ENCODE measurements at places on chromosomes 6 and 20.
A peak's percentile ranks its signal among the peaks of the same experiment; 100 is the strongest.

GRCh38 chr6:72374857-72375256 is 247.0 kb upstream of the KCNQ5 start:
- no peak for DNase-seq

GRCh38 chr20:16942756-16943155 is 194.6 kb downstream of the OTOR start:
- DNase-seq, result no peak

DNA sequence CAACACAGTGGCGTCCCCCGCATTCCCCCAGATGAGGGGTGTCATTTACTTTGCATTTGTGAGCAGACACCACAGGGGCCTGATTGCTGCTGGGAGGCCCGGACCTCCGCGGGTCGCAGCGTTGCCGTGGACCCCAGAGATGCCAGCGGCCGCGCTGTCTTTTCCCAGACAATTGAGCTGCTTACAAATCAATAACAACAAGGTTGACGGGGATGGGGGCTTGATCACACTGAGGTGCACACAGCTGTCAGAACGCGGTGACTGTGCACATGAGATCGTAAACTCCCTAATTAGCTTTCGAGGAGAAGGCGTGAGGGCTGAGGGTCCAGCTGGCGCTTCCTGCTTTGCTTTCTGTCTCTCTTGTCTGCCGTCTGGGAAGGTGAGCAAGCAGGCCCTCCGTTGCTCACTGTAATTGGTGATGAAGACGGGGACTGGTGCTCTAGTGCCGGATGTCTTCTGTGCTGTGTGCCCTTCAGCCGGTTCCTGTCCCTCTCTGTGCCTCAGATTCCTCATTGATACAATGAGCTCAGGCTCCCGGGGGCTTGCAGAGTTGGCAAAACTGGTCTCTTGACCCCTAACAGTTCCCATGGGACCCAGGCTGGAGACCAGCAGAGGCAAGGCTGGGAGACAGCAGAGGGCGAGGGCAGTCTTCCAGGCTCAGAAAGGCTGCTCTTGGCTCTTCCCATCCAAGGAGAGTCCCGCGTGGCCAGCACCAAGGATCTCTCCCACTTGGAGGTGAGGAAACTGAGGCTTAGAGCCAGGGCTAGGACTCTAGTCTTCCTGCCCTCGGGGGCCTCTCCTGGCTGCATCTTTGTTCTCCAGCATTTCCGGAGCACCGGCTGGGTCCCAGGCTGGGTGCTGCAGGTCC is 126.0 kb upstream of the PMEPA1 start:
- DNase-seq, result no peak

- no peak for DNase-seq
Measured at GRCh38 chr6:25465941-25466340, 186.1 kb upstream of the SCGN start.

DNA sequence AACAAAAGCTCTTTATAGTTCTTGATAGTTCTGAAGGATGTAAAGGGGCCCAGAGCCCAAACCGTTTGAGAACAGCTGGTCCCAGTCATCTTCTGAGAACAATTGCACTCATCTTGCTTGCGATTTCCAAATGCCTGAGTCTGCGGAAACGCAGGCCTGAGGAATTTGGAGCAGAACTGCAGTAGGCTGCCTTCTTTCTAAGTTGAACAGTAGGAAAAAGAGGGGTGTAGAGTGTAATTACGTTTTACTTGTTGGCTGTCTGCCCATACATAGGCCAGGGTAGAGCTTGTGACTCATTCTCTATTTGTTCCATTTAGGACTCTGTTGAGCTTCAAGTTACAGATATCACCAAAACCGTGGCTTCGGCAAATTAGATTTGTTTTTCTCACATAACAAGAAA is 42.0 kb upstream of the KIF16B start:
- peak; percentile 58 for DNase-seq

DNA sequence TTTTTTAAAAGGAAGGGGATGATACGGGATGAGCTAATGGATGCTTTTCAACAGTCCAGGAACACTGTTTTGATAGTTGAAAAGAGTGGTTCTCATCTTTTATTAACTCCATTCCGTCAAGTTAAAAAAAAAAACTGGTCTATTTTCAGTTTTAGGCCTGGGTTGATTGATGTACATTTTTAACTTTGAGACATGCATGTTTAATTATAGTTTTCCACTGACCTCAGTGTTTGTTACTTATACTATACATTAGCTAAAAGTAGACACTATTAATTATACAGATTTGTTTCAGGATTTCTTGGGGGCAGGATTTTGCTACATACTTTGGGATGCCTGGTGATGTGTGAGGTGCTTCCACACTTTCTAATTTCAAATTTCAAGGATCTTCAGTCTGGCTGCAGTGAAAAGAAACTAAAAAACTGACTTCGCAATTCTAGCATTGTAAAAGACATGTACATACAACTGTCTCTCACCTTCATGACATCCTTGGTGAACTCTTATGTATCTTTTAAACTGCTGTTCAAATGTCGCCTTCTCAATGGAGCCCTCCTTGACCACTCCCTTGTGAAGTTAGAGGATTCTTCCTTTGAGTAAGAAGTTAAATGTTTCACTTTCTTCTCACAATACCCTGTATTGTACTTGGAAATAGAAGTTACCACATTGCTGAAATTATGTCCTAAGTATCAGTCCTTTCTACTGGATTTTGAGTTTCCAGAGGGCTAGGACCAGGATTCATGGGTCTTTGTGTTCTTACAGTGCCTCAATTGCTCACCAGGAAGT is 101.7 kb downstream of the TSHZ2 start:
- DNase-seq, result no peak

- peak; percentile 50 for DNase-seq
Measured at GRCh38 chr20:34066476-34067090, 45.5 kb downstream of the EIF2S2 start.

- peak; percentile 96 for DNase-seq
Measured at GRCh38 chr20:19699180-19699971, 58.7 kb upstream of the RIN2 start.

DNA sequence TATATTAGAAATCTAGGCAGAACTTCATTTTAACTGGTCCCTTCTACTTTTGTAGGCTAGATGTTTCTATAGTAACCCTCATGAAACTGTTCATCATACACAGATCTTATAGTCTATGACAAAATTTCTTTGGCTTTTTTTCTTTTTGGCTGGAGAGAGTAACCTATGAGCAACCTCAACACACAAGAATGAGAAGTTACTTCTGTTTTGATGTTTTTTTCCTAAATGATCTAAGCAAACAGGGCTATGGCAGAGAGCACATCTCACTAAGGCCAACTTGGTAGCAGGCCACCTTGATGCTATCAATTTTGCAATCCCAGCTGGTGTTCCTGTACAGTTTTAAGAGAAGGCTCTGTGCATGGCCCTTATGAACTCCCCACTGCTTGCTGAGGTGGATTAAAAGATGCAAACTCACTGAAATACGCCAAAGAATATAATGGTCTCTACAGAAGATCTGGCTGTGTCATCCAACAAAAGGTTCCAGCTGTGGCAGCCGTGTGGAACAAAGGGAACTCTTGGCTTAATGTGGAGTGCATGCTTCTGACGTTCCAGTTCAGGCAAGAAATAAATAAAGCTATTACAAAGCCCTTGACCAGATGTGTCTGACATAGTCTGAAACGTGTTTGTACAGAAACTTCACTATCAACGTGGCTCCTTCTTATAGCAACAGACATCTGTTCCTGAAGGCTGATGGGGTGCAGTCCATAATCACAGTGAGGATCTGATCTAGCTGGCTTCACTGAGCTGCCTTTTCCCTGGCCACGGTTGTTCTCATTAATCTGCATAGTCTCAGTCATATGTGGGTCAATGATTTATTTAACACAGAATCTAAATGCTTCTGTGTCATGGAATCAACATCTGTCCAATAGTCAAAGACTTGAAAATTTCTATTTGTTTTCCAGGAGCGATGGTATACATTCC is 481.1 kb downstream of the BMP2 start:
- no peak for DNase-seq

- DNase-seq, result no peak
Measured at GRCh38 chr6:166605752-166606151, 19.3 kb upstream of the RAMACL start.

DNA sequence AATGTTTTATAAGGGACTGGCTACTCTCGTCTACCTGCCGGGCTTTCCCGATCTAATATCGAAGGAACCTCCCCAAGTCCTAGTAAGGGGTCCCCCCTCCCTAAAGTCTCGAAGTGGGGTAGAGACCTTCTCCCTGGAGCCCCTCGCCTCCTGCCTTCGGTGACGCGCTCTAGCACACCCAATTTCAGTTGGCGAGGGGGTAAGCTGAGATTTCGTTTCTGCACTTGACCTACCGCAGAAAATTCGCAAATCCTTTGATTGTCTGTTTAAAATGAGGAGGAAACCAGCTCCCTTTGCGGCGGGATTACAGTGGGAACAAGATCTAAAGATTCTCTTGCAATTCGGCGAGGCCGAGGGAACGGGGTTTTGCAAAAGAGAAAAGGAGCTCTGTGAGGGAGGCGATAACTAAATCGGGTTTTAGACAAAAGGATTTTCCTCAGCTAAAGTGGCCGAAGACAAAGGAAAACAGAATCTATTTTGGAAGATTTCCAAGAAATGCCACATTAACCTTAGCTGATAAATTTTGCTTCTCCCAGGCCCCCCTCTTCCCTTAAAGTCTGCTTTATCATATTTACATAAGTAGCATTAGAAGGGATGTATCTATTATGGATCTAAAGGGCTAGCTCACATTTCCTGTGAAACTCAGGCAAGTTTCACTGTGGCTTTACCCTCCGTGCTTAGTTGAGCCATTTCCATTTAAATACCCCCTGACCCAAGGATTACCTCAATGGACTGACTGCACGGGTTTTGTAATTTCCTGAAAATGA is 8.4 kb downstream of the SIM1 start:
- peak; percentile 10 for DNase-seq

- DNase-seq, result peak; percentile 5
Measured at GRCh38 chr6:34745277-34746103, 11.8 kb upstream of the SNRPC start.

DNA sequence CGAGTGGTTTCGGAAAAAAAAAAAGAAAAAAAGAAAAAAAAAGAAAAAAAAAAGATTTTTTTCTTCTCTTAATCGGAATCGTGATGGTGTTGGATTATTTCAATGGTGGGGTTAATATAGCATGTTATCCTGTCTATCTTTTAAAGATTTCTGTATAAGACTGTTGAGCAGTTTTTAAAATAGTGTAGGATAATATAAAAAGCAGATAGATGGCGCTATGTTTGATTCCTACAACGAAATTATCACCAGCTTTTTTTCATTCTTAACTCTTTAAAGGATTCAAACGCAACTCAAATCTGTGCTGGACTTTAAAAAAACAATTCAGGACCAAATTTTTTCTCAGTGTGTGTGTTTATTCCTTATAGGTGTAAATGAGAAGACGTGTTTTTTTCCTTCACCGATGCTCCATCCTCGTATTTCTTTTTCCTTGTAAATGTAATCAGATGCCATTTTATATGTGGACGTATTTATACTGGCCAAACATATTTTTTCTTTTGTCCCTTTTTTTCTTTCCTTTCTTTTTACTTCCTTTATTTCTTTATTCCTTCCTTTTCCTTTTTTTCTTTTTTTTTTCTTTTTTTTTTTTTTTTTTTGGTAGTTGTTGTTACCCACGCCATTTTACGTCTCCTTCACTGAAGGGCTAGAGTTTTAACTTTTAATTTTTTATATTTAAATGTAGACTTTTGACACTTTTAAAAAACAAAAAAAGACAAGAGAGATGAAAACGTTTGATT is 3.6 kb downstream of the SOX4 start:
- DNase-seq, result peak; percentile 63

DNA sequence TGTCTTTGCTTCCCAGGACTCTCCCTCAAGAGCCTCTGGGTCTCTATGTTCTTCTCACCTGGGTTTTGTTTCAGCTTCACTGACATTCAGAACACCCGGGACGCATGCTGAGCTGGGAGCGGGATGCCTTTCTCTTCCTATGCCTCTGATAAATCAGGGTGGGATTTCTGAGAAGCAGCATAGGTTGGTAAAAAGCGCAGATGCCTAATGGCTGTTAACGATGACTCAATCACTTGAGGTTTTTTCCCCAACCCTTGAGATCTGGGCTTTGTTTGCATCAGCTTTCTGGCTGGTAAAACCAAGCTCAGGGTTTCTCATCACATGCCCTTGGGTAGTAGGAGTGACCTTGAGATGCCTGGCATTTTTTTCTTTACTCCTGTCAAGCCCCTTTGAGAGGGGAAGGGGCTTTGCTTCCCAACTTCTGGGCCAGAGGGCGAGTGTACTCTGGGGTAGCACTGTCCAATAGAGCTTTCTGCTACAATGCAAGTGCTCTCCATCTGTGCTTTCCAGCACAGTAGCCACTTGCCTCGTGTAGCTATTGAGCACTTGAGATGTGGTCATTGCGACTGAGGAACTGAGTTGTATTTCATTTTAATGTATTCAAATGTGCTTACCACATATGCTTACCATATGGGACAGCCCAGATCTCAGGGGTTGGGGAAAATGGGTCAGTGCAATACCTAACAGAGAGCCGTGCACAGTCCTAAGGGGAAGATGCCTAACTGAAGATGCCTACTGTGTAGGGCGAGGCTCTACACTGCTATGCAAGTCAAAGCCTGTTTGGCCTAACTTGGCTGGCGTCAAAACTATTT is 69.1 kb downstream of the PPP1R14C start:
- peak; percentile 26 for DNase-seq

DNA sequence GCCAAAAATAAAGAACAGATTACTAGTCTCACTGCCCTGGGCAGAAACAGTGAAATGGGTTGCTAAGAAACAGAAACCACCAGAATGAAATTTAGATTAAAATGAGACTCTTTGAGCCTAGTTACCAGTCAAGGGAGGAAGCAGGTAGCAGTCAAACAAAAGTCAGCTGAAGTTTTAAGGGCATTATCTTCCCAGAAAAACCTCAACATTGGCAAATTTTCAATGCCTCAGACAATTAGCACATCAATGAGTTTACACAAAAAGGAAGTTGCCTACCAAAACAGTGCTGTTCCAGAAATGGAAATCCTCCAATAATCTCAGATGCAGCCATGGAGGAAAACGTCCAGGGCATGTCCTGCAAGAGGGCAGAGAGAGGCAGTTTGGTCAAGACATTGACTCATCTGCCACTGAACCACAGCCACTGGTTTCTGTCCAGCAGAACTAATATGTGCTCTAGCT is 399.7 kb upstream of the ADGRB3 start:
- DNase-seq, result peak; percentile 12

DNA sequence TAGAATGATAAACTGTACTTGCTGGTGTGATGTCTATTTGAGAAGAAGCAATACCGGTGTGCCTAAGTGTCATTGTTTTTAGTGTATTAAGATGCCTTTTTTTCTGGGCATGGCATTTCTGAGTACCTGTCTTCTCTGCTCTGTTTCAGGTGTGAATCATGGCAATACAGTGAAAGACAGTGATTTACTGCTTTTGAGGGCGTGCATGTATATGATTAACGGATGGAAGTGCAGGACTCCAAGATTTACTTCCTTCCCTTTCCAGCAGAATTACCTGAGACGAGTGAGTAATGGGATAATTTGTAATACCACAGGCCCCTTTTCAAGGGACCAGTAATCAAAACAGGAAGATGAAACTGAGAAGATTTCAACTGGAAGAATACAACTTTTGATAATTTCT is 315.8 kb downstream of the SOX4 start:
- DNase-seq, result no peak

GRCh38 chr6:123804787-123805540 is 1.3 kb downstream of the NKAIN2 start:
- no peak for DNase-seq
